Osteocyte (in vitro differentiated cells): ENCODE measurements at places on chromosomes 2 and 18. TPM values are rescaled to one million over a fixed set of nuclear protein-coding genes. Genes with fewer than 3 reads are reported as not detected.

The SKA1 gene
- 3.5 and 4.0 TPM in 2 replicates for total RNA-seq

The CRYBA2 gene
- total RNA-seq, result not detected in 2 replicates

The CCDC68 gene
- not detected in 2 replicates for total RNA-seq

The UGT1A3 gene
- not detected in 2 replicates for total RNA-seq

The ABCG5 gene
- not detected in 2 replicates for total RNA-seq

DNA sequence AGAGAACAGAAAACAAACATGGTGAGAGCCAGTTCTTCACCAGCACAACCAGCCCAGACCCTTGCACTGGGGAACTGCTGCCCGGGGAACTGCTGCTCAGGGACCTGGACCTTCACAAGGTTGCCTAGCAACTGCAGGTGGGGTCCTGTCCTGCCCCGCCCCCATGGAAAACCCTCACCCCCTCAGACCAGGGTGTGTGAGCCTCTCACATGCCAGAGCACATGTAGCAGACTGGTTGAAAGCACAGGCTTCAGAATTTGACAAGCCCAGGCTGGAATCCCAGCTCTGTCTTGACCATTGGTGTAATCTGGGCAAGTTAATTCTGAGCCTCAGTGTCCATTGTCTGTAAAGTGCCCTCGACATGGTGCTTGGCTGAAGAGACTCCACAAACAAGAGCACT is 118.6 kb downstream of the LOXHD1 start:
- DNase-seq, result no peak

DNA sequence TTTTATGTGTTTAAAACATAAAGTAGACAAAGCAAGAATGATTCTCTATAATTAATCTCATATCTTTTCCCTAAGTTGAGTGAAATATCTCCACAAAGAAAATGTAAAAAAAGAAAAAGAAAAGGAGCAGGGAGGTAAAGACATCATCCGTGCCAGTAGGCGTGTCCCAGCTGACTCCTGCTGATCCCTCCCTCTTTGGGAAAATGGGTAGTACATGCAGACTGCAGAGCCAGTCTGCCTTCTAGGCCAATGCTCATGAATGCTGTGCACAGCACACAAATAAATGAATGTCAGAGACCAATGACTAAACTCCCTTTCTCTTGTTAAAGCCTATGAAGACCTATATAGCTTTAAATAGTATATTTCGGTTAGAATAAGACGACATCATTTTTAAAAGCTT is 64.7 kb downstream of the RAPH1 start:
- no peak for DNase-seq

GRCh38 chr2:238869-239268 is 25.0 kb downstream of the SH3YL1 start:
- DNase-seq, result no peak

- DNase-seq, result no peak
Observed at GRCh38 chr2:202689459-202689858, 54.7 kb downstream of the FAM117B start.

GRCh38 chr2:28469304-28469703 is 26.6 kb upstream of the PLB1 start:
- DNase-seq, result no peak

DNA sequence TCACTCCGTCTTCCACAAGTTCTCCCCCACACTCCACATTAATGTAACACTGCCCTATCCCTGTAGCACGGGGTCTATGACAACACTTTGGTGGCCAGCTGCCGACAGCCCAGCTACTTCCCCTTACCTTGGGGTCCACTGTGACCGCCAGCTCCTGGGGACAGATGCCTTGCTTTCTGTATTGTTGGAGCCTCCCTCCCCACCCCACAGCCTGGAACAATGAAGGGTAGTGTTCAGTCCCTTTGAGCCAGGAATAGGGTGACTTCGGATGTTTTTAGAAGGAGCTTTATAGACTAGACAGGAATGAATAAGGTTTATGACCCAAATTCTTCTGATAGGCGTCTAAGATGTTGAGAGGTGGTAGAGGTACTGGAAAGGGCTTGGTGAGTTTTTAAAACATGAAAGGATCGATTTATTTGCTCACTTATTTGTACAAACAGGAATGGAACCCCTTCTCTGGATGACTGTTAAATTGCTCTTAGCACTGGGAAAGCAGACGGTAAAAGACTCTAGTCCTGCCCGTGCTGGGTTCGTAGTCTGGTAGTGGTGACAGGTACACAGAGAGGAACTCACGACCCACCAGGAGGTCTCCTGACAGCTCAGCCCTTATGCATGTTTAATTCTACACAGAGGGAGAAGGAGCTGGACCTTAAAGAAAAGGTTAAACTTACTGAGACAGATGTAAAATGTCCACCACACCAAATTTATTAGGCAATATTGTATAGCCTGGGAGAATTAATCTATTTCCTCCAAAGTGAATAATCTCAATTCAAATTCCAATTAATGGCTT is 90.9 kb downstream of the MYCN start:
- no peak for DNase-seq

DNA sequence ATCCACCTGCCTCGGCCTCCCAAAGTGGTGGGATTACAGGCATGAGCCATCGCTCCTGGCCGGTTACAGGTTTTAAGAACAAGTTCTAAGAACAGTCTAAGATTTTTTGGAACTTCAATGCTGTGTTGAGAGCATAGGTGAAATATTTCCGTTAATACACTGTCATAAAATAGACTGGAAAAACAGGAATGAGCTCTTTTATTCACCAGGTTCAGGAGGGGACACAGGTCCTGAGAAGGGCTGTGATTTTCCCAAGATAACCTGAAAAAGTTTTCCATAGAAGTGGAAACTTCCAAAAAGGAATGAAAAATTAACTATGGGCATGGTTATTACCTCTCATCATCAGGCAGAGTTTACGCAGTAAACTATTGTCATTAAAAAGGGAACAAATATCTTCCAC is 97.6 kb upstream of the TMEM178A start:
- no peak for DNase-seq

- DNase-seq, result no peak
Observed at GRCh38 chr2:70181363-70181956, 9.4 kb downstream of the C2orf42 start.

DNA sequence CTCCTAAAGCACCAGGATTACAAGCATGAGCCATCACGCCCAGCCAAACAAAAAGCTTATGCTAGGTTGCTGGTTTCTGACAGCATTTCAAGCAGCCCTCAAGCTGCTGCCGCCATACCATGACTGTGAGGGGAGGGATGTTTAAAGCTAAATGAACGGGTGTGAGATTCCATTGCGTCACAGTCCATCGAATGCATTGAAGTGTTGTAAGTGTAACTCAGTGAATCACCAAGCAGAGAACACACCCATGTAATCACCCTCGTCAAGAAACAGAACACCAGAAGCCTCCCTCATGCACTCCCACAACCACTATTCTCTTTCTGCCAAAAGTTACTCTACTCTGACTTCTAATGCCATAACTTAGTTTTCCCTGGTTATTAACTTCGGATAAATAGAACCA is 32.8 kb upstream of the MC5R start:
- DNase-seq, result no peak

DNA sequence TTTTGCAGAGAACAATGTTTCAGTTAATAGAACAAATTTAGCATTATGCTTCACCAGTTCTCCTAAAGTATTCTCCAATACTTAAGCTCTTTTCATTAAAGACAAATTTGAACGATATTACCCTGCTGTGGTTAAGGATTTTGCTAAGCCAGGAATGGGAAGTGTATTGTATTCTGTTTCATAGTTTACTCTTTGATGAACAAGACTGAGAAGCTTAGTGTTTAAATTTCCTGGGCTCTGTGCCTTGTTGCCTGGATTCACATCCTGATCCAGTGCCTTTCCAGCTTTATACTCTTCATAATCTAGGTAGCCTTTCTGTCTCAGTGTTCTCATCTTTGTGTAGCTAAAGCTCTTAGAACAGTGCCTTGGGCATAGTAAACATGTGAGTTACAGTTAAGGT is 58.6 kb upstream of the GLS start:
- no peak for DNase-seq

DNA sequence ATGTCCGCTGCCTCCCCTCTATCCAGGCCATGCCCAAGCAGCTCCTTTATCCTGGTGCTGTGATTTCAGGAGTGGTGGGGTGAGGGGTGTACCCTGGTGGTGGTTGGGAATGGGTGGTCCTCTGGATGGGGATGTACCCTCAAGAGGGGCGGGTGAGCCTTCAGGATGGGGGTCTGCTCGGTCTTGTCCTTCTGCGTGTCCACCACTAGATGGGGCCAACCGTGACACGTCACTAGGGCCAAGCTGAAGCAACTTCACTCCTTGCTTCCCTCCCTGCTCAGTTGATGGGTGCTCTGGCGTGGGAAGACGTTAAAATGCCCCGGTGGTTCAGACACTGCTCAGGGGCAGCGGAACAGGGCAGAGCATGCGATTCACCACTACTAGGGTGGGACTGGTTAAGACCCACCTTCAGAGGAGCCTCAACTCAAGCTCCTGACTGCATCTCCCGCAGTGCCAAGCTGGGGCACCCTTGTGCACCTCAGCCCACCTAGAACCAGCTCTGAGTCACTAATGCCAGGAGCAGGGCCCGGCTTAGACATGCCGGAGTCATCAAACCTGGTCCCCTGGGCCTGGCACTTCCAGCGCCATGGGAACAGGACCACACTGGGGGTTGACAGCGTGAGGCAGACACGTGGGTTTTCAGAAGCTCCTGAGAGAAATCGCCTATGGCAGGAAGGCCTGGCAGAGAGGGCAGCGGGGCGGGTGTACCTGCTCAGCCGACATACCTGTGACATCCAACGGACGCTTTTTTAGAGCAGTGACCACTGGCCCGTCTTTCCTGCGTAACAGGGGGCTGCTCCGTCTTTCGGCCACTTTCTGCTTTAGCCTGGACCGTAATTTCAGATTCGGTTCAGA is 256.7 kb downstream of the HDAC4 start:
- no peak for DNase-seq
